ENCODE measurements at places on chromosomes 5 and 9.

DNA sequence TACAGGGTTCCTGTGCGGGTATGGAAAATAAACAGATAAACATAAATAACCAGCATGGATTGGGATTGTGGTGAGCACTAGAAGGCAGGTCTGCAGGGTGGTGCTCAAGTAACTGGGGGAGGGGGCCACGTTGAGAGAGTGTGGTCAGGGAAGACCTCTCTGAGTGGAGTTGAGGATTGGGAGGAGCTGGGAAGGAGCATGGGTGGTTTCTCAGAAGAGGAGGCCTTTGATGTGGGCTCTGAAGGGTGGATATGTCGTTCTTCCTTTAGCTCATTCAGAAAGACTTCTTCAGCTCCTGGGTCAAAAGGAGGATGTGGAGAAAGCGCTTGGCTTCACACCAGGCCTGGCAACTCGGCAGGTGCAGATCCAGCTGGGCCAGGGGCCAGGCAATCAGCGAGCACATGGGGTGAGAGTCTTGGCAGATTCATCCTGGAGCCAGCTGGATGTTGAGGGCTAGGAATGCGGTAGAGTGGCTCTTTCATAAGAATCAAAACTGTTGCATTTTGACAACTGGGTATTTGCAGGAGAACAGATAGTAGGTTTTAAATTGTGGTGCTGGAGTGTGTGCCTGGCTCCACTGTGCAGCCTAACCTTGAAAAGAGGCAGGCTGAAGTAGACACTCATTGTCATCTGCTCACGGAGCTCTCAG, 71.7 kb downstream of the PCSK5 start:
- DNase-seq: no peak

DNA sequence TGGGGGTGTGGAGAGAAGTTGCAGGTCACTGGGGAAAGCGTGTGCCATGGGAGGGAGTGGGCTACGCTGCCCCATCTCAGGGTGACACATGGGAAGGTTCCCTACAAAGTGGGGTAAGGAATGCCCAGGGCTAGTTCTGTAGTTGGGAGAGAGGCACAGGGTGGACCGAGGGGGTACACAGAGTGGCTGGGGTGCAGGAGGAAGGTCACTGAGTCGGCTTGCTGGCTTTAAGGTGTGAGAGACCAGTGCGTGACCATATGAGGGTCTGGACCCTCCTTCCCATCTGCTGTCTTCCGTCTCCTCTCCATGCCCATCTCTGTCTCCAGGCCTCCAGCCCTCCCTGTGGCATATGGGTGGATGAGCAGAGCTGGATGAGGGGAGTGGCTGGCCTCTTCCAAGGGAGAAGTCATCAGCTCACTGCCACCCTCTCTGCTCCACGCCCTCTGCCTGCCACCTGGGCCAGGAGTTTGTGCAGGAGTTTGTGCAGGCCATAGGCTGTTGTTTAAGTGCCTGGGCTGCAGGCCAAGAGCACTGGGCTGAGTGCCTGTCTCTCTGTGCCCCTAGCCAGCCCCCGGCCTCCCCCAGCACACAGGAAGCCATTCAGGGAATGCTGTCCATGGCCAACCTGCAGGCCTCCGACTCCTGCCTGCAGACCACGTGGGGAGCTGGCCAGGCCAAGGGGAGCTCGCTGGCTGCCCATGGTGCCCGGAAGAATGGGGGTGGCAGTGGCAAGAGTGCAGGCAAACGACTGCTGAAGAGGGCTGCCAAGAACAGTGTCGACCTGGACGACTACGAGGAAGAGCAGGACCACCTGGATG, 96.8 kb downstream of the PHF2 start:
- DNase-seq: no peak

GRCh38 chr9:96619124-96619465, 548 bp downstream of the CDC14B start:
- DNase-seq: no peak

DNA sequence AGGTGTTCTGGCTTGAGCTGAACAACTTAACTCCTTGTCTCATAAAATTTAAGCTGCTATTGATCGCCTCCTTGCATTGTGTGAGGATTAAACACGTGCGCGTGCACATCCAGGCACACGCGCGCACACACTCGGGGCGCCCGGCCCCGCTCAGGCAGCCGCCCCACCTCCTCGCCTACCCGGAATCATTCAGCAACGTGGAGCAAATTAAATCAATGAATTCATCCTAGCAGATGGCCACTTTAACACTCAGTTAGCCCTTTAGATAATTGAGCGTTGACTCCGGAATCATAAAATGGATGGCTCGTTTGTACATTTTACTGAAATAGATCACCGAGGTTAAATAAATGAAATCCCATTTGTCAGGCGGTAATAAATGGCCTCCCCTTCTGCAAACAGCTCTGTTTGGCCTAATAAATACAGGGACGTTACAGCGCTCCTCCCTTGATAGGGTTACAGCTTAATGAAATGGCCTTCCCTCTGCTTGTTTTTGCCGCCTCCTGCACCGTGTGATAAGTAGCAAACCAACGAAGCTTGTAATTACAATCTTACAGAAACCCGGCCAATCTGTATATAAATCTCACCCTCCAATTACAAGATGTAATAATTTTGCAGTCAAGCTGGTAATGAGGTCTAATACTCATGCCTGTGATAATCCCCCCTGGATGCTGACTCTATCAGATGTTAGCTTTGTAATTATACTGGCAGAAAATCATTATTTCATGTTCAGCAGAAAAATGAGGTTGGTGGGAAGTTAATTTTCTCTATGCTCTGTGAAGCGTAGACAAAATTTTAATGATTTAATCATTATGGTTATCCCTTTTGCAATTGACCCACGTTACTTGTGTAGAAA, 229.7 kb upstream of the IRX4 start:
- no peak for DNase-seq

- DNase-seq: no peak
Measured at GRCh38 chr9:33818167-33818846, 1.3 kb downstream of the UBE2R2 start.

DNA sequence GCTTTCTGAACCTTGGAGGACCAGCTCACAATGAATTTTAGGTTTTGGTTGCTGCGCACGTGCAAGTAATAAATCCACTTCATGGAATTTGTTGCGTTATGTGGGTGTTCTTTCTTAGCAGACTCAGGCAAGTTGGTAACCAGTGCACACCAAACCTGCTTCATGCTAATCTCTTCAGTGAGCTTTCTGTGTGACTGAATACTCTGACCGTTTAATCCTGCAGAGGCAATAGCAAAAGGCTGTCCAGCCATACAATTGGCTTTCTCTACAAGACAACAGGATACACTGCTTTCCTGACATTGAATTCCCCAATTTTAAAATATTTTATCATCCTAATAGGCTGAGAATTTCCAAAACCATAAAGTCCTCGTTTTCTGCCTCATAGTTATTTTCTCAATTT, 10.3 kb downstream of the UGT3A2 start:
- no peak for DNase-seq

DNA sequence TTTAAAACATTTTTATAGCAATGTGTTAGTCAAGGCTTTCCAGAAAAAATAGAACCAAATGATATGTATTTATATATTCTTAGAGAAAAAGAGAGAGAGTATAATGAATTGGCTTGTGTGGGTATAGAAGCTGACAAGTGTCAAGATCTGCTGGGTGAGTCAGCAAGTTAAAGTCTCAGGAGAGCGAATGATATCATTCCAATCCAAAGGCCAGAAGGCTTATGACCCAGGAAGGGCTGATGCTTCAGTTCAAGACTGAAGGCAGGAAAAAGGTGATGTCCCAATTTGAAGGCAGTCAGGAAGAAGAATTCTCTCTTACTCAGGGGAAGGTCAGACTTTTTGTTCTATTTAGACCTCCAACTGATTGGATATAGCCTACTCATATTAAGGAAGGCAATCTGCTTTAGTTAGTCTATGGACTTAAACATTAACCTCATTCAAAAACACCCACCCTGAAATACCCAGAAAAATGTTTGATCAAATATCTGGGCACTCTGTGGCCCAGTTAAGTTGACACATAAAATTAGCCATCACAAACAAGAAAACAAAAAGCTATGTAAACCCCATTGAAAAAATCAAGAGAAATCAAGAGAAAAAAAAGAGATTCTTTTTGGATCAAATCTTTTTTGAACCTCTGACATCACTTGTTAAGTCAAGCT, 189.6 kb downstream of the PIK3R1 start:
- no peak for DNase-seq

GRCh38 chr5:8561224-8561840, 692.4 kb downstream of the MTRR start:
- DNase-seq: no peak
